Adrenal gland (tissue), 19 donors: ENCODE measurements at places on chromosomes 7 and 10.

- H3K4me3 ChIP-seq: no peak overlapping the region
- H3K27me3 ChIP-seq: no peaks in the 10 kb centered on the region
- no peak overlapping the region for H3K27ac ChIP-seq
- no peaks in the 10 kb centered on the region for H3K4me1 ChIP-seq
Observed at GRCh38 chr10:131095313-131095580, 216.3 kb downstream of the TCERG1L start.

GRCh38 chr7:2939193-2939885, 95.2 kb upstream of the GNA12 start:
- H3K27me3 ChIP-seq: peaks cover 3% of the 10 kb centered on the region
- no peak overlapping the region for H3K27ac ChIP-seq
- H3K4me3 ChIP-seq: no peak overlapping the region
- H3K36me3 ChIP-seq: no peaks in the 10 kb centered on the region
- no peak for DNase-seq

DNA sequence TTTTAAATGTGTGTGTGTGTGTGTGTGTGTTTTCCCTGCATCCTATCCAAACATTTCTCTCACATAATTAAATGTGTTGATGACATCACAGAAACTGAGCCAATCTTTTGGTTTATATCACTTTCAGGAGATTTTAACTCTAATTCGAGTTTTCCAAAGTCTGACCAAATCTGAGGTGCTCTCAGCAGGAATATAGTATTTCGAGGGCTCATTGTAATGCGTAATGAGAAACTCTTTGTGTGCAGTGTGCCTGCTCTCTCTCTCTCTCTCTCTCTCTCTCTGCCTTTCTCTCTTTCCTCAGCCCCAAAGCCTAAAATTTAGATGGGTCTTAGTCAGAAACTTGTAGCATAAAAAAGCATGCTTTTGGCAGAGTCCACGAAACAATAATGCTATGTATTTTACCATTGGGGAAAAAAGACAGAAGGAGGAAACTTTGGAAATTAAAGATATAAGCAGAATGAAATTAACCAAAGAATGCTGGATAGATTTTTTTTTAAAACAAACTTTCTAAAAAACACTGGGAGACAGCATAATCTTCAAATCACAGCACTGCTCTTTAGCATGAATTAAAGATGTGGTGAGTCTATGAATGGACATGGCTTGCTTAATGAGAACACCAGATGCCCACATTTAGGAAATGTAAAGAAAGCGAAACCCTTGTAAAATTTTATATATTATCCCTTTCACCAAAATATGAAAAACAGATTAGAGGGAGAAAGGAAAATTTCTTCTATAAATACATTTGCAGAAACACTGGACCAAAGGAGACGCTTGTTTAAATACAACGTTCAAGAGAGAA, 206.8 kb upstream of the HABP2 start:
- DNase-seq: no peak
- no peaks in the 10 kb centered on the region for H3K36me3 ChIP-seq
- no peaks in the 10 kb centered on the region for H3K4me1 ChIP-seq
- H3K27ac ChIP-seq: no peak overlapping the region
- H3K27me3 ChIP-seq: no peaks in the 10 kb centered on the region

DNA sequence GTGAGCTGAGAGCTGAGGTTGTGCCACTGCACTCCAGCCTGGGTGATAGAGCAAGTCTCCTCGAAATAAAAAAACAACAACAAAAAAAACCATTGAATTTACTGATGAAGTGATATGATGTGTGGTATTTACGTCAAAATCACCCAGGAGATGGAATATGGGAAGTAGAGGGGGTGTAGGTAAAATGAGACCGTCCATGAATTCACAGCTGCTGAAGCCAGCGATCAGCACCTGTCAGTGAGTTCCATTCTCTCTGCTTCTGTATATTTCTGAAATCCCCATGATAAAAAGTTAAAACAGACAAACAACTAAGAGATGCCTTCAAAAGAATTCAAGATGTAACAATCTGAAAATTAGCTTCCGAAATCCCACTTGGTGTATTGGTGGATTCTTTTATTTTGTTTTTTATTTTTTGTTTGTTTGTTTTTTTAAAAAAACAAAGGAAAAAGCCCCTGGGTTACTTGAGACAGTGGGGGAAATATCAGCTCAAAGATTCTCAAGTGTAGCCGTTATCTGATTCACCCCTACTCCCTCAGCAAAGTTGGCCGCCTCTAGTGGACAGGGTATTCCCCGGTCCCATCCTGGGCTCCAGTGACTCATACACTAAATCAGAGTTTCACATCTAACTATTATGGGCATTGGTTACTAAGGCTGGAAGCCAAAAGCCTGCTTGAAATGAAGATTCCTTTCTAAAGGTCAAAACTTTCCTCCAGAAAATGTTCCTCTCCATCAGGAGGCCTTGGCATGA, 76.4 kb downstream of the MAP3K8 start:
- DNase-seq: peak; percentile 86
- no peaks in the 10 kb centered on the region for H3K36me3 ChIP-seq
- H3K4me3 ChIP-seq: no peak overlapping the region
- H3K27me3 ChIP-seq: no peaks in the 10 kb centered on the region

GRCh38 chr7:43076189-43076605, 36.2 kb upstream of the HECW1 start:
- H3K36me3 ChIP-seq: no peaks in the 10 kb centered on the region
- no peak for DNase-seq
- no peaks in the 10 kb centered on the region for H3K27me3 ChIP-seq
- H3K27ac ChIP-seq: no peak overlapping the region
- H3K4me3 ChIP-seq: no peak overlapping the region

DNA sequence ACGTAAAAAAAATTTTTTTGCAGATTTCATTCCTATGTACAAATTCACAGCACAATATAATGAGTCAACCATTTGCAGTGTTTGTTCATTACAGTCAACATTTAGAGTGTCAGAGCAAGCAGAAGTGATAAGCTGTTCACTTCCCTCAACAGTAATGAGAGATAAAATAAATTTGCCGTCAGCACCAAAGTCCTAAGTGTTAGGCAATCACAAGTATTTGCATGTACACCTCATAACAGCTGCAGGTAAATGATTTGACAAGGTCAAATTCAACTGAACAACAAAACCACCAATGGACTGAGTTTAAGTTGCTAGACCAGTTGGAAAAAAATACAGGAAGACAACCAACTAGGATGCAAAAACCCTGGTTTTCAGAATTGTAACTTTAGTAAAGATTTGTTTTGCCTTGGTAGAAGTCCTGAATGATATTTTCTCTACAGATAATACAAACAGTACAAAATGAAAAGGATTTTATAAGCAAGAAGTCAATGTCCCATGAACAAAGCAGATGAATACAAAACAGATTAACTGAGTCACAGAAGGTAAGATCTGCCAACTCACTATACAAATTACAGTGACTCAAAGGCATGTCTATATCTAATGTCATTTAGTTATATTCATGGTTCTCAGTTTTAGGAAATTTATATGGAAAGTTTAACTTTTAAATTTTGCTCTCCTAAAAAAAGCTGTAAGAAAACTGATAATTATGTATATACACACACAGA, 10.4 kb downstream of the RAPGEF5 start:
- H3K4me1 ChIP-seq: peaks cover 5% of the 10 kb centered on the region
- DNase-seq: no peak
- no peak overlapping the region for H3K27ac ChIP-seq
- H3K27me3 ChIP-seq: peaks cover 8% of the 10 kb centered on the region
- H3K4me3 ChIP-seq: no peak overlapping the region

DNA sequence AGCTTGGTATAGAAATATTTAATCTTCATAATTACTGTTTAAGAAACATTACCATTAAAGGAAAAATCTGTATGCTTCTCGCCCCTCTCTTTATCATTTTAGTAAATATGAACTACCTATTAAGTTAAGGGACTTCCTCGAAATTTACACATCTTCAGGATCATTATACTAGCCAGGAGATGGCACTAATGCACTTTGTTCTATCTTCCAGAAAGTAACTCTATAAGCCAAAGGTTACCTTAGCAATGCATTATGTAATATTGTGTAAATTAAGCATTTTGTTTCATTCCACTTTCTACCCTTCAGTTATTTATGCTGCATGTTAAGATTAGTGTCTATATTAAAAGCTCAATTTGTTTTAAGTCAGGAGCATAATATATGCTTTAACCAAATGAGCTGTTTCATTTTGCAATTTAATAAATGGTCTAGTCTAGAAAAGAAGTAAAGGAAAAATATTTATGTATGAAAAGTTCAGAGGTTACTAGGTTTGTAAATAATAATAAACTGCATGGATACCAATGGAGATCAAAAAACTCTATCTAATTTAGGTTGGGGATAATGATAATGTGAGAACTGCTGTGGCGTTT, 128.5 kb downstream of the ANKRD7 start:
- no peak overlapping the region for H3K27ac ChIP-seq
- H3K4me3 ChIP-seq: no peak overlapping the region
- no peaks in the 10 kb centered on the region for H3K36me3 ChIP-seq
- DNase-seq: no peak

DNA sequence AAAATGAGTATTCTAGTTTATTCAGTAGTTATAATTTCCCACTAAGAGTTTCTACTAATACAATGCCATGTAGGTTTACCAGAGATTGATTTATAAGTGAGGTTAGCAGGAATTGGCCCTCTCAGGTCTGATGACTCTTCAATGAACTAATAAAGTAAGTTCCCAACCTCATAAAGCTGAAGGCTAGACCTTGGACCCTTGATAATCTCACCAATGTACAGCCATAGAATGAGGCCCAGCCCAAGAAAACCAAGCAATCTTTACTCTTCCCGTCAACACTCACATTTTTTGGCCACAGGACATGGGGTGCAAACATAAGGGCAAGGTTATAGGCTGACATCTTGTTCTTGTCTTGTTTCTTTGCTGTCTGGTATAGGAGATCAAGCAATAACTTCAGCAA, 33.3 kb downstream of the ARHGAP19 start:
- DNase-seq: no peak
- H3K27ac ChIP-seq: no peak overlapping the region
- H3K4me3 ChIP-seq: no peak overlapping the region
- no peaks in the 10 kb centered on the region for H3K4me1 ChIP-seq
- H3K36me3 ChIP-seq: no peaks in the 10 kb centered on the region

DNA sequence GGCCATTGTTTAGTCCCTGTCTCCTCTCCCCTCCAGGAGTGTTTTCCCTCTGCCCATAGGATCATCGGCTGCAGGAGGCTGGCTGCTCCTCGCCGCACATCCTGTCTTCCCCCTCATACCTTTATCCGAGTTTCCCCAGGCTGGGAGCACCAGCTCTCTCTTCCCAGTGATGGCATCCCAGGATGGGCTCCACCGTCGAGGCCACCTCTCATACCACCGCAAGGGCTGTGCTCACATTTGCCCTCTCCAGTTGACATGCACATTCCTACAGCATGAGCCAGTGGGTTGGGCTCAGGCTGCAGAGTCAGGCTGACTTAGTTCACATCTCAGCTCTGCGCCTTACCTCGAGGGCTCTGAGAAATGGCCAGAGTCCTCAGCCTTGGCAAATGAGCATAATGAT, 12.1 kb downstream of the HKDC1 start:
- H3K27me3 ChIP-seq: no peaks in the 10 kb centered on the region
- H3K4me3 ChIP-seq: no peak overlapping the region
- H3K27ac ChIP-seq: no peak overlapping the region
- no peak for DNase-seq

DNA sequence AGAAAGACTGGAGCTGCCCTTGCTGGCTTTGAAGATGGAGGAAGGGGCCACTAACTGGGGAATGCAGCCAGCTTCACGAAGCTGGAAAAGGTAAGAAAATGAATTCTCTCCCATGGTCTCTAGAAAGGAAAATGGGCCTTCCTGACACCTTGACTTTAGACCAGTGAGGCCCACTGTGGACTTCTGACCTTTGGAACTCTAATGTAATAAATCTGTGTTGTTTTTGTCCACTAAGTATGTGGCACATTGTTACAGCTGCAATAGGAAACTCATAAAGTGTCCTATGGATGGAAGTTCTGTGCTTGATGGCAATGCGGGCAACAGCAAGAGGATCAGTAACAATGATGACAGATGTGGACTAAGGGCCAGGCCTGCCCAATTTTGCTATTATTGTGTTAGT, 20.9 kb downstream of the DNAJB9 start:
- no peaks in the 10 kb centered on the region for H3K4me1 ChIP-seq
- no peaks in the 10 kb centered on the region for H3K27me3 ChIP-seq
- H3K36me3 ChIP-seq: no peaks in the 10 kb centered on the region
- no peak overlapping the region for H3K27ac ChIP-seq

GRCh38 chr7:300048-300447, 10.1 kb downstream of the FOXL3 start:
- no peak for DNase-seq
- H3K36me3 ChIP-seq: no peaks in the 10 kb centered on the region
- peaks cover 4% of the 10 kb centered on the region for H3K27me3 ChIP-seq
- no peaks in the 10 kb centered on the region for H3K4me1 ChIP-seq
- no peak overlapping the region for H3K27ac ChIP-seq
- no peak overlapping the region for H3K4me3 ChIP-seq

DNA sequence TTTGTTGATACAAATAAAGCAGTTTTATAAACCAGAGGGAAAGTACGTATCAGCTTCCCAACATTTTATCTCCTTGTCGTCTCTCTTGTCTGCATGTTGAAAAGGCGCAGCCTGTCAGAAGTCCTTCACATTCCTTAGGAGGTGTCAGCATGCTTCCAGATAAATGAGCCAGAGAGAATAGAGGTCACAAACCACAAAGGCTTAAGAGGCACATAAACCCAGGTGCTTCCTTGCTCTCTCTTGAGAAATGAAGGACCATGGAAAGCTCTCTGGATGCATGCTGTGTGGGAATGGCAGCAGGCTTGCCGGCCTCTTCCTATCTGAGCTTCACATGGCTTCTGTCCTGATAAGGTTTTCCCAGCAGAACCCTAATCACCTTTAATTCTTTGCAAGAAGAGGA, 448.5 kb downstream of the XPNPEP1 start:
- no peaks in the 10 kb centered on the region for H3K27me3 ChIP-seq
- no peak overlapping the region for H3K4me3 ChIP-seq
- no peak for DNase-seq
- no peaks in the 10 kb centered on the region for H3K4me1 ChIP-seq
- H3K36me3 ChIP-seq: no peaks in the 10 kb centered on the region

DNA sequence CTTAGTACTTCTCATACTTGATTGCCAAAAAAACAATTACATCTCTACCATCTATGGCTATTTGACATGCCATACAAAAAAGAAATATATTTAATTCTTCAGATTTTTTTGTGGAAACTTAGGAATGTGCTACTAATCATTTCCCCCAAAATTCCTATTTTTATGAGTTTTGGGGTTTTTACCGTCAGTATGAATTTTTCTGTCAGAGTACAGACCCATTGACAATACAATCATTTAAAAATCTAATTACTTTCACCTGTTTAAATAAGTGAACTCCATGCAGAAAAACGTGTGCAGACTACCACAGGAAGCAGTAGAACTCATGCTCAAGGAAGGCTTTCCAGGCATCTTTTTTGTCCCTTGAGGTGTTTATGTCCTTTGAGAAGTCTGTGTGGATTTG, 48.8 kb upstream of the FOXP2 start:
- H3K36me3 ChIP-seq: no peaks in the 10 kb centered on the region
- H3K27ac ChIP-seq: no peak overlapping the region
- no peak for DNase-seq
- H3K27me3 ChIP-seq: no peaks in the 10 kb centered on the region
- H3K4me3 ChIP-seq: no peak overlapping the region
- H3K4me1 ChIP-seq: no peaks in the 10 kb centered on the region
